ENCODE measurements at places on chromosomes 2 and 18.

GRCh38 chr2:197024206-197024605, 97.7 kb upstream of the PGAP1 start:
- DNase-seq: no peak

DNA sequence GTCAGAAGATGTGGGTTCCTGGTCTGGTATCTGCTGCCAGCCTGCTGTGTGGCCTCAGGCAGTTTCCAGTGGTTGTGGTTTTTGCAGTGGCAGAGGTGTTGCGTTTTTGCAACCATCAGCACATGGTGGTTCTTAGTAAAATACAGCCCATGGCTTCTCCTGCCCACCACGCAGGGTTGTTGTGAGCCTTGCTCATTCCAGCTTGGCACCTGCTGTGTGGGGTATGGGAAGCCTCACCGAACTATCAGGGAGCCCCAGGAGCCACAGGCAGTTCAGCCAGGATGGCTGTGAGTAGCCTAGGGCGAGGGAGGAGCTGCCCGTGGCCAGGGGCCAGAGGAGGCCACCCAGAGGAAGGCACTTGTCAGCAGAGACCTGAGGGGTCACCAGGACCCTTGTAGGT, 9.8 kb downstream of the ARID5A start:
- DNase-seq: no peak

GRCh38 chr2:178199334-178199733, 5.0 kb downstream of the OSBPL6 start:
- DNase-seq: no peak

GRCh38 chr2:232418056-232418455, 11.4 kb downstream of the ALPG start:
- DNase-seq: no peak

- no peak for DNase-seq
Measured at GRCh38 chr18:45682181-45682580, 41.8 kb upstream of the SLC14A1 start.

- DNase-seq: no peak
Measured at GRCh38 chr2:219344751-219345430, 12.3 kb upstream of the RESP18 start.

DNA sequence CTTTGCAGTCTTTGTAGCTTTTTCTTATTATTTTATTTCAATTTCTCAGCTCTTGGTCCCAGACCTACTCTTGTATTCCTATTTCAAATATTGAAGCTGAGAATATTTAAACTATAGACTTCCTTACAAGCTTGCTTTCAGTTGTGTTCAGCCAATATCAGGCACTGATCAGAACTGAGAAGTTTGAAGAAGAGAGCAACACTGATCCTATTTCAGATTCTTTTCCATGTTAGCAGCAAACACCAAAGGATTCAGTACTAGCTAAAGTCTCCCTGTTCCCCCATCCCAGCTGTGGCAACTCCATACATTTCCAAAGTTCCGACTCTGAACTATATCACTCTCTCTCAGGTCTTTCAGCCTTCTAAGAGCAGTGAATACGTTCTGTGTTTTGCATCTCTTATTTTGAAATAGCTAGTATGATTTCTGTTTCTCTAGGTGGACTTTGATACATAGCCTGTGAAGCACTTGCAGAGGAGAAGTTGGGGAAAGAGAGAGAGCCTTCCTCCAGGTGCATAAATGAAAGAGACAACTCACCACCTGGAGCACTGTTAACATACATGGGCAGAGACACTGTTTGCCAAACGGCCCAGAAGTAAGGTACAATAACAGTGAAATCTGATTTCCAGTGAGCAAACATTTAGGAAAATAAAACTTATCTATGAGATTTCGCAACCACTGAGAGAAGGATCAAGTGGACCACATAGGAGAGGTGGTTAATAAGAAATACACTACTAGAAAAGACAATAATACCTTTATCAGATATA, 135.0 kb upstream of the ZNF804A start:
- DNase-seq: no peak

DNA sequence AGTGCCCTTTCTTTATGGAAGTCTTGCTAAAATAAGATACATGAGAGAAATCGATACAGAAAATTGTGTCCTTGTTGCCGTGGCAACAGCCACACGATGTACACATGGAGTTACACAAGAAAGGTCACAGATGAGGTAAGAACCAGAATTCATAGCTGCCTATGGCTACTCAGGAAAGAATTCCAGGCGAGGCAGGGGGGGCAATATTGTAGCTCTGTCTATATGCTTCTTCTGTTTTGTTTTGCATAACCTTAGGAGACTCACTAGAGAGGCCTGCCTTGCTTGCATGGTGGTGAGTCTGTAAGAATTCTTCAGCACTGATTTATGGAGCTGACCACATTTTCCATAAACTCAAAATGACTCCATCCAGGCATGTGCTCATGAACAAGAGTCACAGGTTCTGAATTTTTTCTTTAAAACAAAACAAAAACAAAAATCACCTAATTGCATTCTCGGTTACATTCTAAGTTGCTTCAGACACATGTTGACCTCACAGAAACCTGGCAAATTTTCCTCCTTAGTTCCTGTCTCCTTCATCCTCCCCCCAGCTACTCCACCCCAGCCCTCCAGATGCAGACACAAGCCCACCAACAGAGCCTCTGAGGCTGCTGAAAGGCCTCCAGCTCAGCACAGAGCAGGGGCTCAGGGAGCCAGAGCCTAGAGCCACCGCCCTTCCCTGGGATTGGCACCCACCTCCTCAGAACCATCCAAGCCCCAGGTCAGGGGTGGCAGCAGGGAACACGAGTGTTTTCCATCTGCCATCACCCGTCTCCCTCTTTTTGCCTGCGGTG, 183.5 kb downstream of the ANTXR1 start:
- no peak for DNase-seq

DNA sequence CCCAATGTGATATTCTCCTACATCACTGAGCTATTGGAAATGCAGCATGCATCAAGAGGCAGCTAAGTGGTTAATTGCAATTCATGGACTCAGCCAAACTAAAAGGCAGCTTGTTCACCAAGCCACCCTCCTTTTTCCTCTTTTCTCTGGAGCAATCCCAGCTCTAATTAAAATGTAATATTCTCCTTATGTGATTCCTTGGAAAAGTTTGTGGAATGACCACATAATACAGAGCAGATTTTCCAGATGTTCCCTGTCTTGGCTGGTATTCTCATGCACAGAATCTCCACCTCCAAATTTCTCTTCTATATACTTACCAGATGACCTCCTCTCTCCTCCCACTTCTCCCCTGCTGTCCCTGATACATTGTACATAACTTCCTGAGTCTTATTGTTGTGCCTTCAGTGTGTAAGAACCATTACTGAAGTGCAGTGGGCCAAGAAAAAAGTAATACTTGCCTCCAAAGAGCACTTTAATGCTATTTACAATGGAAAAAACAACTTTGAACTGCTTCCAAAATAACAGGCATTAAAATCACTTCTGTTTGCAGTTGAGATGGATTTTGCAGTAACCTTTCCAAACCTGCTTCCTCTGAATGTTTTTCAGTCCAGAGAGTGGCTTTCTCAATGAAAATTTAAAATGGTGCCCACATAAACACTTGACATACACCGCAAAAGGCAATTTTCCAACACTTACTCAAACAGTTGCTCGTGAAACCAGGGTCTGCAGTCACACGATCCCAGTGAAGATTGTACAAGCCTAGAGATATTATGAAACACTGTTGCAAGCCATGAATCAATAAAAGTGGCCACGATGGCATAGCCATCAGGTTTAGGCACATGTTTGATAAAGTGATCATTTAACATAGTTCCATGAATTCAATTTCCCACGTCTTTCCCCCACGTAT, 258.0 kb downstream of the MTX2 start:
- DNase-seq: no peak

DNA sequence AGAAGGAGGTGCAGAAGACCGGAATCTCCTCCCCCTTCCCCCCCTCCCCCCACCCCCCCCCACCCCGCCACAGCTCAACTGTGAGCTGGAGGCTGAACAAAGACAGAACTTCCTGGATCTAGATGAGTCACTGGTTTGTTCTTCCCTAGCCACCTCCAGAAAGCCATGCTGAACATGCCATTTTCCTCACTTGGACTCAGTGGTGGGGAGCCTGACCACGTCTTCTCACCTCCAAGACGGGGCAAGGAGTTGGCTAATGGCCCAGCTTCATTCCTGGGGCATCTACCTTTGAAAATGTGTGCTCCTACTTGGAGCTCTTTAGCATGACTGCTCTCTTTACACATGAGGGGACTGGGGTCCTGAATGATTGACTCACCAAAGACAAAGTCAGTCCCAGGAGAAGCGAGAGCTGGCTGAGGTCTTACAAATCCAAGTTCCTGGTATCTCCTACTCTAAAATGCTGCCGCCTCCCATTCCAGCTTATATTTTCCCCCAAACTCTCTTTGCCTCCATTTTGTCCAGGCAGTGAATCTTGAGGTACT, 22.6 kb upstream of the FZD5 start:
- DNase-seq: no peak

- no peak for DNase-seq
Measured at GRCh38 chr2:229526951-229527350, 187.4 kb downstream of the DNER start.

- no peak for DNase-seq
Measured at GRCh38 chr2:74406035-74406434, 15.4 kb downstream of the C2orf81 start.

DNA sequence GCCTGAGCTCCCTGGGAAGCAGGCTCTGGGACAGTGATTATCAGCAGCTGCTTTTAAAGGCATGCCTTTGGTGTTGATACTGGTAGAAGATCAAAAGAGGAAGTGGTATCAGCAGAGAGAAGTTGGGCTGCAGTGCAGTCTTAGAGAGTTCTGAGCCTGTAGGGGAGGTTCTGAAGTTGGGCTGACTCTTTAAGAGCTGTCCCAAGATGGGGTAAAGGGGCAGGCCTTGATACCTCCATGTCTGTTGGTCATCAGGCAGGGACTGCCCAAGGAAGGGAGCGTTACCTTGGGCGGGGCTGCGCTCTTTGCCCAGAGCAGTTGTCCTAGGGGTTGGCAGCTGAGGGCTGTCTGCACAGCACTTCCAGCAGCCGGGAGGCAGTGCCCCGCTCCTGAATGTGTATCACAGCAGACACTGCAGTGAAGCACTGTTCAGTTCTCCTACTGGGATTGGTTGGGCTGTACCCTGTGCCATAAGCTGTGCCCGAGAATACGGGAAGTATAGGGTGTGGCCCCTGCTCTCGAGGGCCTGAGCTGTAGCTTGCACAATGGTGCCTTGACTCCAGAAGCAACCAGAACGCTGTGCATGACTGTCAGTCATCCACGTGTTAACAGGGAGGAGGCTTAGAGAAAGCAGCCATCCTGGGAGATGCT, 177.0 kb downstream of the CTIF start:
- no peak for DNase-seq

- no peak for DNase-seq
Measured at GRCh38 chr2:182144041-182144775, 158.6 kb downstream of the PPP1R1C start.

DNA sequence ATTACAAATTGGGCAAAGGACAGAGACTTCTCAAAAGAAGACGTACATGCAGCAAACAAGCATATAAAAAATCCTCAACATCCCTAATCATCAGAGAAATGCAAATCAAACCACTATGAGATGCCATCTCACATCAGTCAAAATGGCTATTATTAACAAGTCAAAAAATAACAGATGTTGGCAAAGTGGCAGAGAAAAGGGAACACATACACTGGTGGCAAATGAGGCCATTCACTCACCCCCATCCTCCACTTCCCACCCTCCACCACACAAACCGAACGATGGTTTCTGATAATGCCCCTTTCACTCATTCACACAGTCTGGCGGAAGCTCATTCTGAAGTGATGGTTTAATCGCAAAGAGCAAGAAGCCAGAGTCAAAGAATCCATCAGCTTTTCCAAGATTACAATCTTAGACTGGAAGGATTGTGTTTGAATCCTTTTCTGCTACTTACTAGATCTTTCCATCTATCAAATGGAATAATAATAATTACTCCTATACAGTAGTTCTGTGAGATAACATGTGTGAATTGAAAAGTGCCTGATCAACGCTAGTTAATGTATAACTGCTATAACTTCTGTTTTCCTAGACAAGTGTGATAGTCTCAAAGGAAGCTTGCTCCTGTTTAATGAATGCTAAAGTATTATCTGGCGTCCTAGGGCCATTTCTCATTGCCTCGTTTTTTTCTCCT, 16.9 kb upstream of the CD28 start:
- no peak for DNase-seq

DNA sequence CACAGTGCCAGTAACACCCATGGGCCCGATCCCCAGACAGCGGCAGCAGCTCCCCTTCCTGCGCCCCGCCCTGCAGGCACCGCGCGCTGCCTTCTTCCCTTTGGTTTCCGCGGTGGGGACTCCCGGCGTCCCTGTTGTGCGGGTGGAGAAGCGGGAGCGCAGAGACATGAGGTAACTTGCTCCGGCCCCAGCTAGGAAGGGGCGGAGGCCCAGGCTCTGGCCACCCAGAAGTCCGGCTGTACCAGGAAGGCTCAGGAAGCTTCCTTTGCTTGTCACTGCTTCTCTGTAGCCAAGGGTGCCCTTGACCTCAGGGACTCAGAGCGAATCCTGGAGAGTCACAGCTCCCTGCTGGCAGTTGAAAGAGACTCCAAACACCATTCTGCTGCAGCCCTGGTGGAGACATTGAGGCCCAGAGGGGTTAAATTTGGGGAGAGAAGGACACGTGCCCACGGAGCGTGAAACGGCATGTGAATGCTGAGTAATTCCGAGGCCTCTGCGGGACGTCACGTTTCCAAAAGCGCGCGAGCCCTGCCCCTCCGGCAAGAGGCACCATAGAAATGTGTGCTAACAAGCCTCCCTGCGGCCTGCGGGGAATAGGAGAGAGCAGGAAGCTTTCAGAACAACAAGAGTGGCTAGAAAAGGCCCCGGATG, 6.7 kb upstream of the ADCY3 start:
- DNase-seq: peak; percentile 15

- no peak for DNase-seq
Measured at GRCh38 chr2:42457011-42457410, 36.8 kb downstream of the KCNG3 start.

DNA sequence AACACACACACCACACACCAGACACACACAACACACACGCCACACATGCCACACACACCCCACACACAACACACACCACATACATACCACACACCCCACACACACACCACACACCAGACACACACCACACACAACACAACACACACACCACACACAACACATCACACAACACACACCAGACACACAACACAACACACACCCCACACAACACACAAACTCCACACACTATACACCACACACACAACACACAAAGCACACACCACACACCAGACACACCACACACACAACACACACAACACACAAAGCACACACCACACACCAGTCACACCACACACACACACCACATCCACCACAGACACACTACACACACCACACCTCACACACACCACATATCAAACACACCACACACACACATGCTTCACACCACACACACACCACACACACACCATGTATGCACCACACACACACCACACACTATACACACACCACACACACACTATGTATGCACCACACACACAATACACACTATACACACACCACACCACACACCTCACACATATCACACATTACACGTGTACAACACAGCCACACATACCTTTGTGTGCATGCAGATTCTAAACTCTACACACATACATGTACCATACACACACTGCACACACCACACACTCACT, 72.2 kb downstream of the TMEM18 start:
- no peak for DNase-seq
